ENCODE measurements at places on chromosomes 5 and 9.

DNA sequence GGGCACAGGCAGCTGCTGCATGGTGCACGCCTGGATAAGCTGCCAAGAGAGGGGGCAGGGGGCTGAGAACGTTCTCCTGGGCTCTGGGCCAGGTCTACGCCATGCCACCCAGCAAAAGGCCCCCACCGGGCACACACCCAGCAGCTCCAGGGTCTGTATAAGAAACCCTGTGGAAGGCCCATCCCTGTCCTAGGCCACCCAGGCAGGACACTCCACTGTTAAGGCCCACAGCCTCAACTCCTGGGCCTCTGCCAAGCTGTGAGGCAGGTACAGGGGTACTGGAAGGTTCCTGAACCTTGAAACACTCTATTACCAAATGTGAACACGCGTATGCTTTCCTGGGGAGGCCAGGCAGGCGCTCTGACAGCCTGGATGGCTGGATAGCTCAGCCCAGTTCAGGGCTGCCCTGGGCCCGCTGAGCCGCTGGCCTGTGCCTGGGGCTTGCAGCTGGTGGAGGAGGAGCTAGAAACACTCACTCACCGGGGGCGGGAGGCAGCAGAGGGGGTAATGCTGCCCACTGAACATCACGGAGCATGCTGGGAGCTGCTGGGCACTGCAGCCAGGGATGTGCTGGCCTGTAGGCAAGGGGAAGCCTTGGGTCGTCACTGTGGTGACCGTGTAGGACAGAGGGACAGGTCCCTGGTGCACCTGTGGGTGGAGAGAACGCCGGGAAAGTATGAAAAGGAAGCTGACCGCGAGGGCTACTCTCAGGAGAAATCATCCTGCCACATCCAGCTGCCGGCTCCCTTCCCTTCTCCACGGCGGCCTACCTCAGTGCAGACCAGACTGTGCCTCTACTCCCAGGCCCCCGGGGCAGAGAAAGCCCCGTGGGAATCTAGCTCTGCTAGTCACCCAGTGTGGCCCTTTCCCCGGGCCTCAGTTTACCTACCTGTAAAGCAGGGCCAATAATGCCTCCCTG is 6.0 kb downstream of the RNF44 start:
- no peak for DNase-seq

DNA sequence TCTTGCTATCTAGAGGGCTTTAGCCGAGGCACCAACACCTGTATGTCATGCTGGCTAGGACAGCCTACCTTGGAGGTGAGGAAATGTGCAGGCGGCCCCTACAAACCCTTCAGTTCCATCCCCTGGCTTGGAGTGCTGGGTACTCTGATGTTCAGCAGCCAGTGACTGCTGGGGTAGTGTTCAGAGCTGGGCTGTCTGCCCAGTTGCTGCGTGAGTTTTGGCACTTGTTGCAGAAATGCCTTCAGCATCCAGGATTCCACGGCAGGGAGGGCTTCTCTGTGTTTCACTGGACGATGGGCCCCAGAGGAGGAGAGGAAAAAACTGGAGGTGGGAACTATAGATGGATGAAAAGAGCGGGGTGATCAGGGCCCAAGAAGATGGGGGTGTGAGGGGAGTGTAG is 10.4 kb downstream of the SWI5 start:
- no peak for DNase-seq

DNA sequence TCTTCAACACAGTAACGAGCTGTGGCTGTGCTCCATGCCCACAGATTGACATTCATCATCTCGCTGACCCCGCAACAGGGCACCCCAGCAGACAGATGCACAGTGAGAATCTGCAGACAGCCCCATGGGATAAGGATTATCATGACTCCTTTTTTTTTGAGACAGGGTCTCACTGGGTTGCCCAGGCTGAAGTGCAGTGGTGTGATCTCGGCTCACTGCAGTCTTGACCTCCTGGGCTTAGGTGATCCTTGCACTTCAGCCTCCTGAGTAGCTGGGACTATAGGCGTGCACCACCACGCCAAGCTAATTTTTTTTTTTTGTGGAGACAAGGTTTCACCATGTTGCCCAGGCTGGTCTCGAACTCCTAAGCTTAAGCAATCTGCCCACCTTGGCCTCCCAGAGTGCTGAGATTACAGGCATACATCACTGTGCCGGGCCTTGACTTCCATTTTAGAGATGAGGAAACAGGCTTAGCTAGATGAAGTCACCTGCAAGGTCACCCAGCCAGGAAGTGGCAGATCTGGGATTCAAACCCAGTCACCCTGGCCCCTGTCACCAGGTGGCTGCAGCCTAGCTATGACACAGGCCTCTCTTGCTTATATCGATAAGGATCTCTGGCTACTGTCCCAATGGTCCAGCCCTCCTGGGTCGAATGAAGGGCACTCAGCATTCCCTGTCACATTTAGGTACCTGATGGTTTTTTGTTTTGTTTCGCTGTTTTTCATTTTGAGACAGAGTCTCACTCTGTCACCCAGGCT is 5.1 kb downstream of the AIF1L start:
- DNase-seq = no peak

- DNase-seq = peak; percentile 69
Measured at GRCh38 chr9:20990867-20991266, 40.6 kb downstream of the HACD4 start.

DNA sequence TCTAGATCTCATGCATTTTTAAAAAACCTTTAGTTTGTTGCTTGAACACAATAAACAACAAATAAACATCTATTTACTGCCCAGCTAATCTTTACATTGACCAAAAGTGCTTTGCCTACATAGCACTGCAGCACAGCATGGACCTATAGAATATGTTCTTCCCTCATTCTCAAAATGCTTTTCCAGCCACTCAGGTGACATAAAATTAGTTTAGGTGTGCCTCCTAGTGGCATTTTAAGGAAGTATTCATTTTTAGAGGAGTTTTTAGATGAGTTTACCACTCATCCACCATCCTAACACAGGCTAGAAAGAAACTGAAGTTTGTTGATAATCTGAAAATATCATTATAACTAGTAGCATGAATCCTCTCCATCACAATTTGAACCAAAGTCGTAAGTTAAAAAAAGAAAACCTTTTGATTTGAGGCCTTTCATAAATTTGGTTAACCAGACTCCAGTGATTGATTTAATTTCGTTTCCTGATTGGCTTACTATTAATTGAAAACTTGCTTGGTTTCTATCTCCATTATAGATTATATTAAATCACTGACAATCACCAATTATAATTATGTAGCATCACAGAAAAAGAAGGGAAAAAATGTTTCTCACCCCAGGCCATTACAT is 12.6 kb downstream of the PLGRKT start:
- no peak for DNase-seq

DNA sequence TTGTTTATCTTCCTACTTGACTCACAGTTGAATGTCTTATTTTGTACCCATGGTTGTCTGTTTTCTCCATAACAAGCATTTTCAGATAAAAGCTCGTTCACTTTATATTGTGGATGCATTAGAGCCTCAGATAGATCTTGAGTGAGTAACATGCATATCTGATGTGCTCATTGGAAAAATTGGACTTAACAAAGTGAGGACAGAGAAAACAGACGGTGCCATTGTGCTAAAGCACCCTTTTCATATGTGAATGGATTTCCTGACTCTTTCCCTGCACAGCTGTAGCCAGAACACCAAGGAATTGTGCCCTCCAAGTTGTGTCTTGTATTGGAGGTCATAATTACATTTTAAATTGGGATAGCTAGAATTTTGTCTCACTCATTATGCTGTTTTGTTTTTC is 325.8 kb upstream of the MEF2C start:
- DNase-seq = no peak
